Effector memory CD8-positive, alpha-beta T cell (primary cell): ENCODE measurements at places on chromosomes 2 and 18.

DNA sequence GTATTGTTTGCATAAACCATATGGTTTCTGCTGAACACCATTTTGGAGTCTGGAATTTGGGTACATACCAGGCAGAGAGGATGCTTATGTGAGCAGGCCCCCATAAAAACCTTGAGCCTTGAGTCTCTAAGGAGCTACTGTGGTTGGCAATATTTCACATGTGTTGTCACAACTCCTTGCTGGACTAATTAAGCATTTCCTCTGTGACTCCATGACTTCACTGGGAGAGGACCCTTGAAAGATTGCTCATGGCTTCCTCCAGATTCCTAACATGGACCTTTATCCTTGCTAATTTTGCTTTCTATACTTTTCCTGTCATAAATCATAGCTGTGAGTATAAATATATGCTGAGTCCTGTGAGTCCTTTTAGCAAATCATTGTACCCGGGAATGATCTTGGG lies 7.6 kb upstream of the COQ10B start:
- DNase-seq: no peak

DNA sequence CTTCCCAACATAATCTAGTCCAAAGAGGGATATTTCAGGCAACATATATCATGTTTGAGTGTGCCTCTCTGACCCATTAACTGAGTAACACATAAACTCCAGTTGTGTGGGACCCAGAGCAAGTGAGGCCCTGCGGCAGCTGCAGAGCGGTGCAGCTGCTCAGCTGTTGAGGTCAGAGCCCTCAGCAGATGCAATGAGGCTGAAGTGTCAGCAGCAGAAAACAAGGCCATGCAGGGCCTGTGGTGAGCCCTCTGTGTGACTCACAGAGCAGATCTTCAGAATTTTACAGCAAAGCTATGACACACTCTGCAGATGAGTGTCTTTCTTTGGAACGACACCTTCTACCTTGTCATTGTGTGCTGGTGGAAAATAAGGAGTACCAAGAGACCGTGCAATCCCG lies 168.5 kb downstream of the CBLN2 start:
- DNase-seq: no peak

DNA sequence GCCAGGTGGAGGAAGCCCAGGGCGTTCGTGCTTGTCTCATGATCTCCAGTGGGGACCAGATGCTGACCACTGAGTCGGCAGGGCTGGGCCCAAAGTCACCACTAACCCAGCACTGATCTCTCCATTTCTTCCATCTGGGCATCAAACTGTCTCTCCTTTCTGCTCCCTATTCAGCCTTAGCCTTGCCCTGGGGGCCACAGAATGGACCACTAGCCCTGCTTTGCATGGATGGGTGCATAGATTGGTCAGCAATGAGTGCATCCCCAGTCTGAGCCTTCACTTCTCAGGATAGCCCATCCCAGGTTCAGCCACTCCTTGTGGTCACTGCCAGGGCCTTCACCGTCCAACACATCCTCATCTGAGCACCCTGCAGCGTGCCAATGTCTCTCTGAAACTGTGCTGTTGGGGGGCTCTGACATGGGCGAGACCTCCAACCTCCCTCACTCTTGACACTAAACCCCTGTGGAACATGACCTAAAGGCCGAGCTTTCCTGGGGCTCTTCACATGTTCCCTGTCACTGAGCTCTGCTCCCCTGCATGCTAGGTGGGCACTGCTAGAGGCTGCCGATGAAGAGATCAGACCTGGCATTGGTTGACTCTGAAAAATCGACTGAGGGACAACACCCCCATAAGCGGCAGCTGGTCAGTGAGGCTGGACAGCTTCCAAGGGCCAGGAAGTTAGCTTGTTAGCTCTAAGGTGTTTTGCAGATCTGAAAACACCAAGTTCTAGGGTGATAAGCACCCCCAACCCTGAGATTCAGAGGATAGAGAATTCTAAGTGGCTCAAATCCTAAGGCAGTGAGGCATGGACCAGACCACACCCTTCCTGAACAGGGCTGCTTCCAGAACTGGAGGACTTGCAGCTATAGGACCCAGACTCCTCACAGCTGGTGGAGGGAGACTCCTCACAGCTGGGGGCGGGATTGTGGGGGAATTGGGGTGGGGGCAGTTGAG lies 61.7 kb downstream of the HS1BP3 start:
- no peak for DNase-seq

GRCh38 chr18:62741118-62741566 lies 25.8 kb downstream of the PHLPP1 start:
- DNase-seq: no peak

- DNase-seq: no peak
Measured at GRCh38 chr2:240532031-240532775, 25.6 kb downstream of the ANKMY1 start.

- DNase-seq: no peak
Measured at GRCh38 chr2:15158100-15158499, 403.0 kb downstream of the NBAS start.

DNA sequence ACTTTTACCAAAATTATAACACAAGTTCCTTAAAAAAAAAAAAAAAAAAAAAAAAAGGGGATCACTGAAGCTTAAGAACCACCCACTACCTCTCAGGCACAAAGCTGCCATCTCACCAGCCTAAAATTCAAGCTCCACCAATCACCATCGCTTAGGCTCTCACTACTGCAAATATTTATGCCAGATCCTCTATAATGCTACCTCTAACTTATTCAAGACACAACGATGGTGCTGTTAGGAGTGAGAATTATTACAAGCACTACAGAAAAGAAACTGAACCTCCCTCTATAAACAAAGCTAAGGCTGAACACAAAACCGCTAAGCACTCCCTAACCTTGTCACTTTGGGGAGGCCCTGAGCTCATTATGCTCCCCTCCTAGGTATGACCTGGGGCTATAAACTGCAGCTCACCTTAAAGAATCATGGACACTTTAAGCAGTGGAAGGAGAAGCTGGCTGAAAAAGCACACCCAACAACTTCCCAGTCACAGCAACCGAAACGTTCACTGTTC lies 3.6 kb downstream of the FZD5 start:
- no peak for DNase-seq

DNA sequence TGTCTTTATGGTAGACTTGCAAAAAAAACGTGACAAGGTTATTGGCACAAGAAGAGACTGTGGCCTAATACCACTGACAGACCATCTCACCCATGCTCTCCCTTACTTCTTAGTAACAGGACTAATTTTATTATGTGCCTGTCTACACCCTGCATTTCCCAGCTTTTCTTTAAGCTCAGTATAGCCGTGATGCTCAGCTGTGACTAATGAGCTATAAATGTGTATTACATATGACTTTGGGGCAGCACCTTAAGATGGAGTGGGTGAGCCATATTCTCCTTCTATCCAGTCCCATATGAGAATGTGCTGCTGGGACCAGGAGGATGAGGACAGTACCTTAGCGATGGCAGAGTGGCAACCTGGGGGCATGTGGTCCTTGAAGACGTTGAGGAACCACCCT lies 293.5 kb downstream of the RNF144A start:
- DNase-seq: no peak

DNA sequence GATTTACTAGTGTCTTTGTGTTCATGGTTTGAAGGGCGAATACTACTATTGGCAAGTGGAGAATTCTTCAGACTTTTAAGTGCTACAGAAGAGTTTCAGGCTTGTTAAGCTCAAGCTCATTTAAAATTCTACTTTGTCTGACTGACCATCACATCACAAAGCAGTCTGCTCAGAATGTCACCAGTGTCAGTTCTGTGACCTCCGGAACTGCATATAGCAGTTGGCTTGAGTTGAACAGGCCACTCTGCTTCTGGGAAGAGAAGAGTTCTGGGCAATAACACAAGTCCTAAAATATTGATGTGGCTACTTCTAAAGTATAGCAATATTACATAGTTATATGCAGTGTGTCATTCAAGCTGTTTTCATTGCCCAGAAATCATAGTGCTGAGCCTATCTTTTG lies 245.0 kb upstream of the BOD1L2 start:
- no peak for DNase-seq

DNA sequence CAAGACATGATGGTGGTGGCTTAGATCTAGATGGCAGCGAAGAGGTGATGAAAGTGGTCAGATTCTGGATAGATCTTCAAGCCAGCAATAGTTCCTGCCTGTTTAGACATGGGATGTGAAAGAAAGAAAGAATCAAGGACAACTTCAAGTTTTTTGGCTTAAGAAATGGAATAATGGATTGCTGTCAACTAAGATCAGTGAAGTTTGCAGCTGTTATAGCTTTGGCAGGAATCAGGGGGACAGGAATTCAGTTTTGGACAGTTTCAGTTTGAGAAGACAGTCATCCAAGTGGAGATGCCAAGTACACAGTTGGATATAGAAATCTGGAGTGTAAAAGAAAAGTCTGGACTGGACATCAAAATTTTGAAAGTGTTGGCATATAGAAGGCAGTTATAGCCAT lies 283.7 kb upstream of the PKDCC start:
- DNase-seq: no peak

DNA sequence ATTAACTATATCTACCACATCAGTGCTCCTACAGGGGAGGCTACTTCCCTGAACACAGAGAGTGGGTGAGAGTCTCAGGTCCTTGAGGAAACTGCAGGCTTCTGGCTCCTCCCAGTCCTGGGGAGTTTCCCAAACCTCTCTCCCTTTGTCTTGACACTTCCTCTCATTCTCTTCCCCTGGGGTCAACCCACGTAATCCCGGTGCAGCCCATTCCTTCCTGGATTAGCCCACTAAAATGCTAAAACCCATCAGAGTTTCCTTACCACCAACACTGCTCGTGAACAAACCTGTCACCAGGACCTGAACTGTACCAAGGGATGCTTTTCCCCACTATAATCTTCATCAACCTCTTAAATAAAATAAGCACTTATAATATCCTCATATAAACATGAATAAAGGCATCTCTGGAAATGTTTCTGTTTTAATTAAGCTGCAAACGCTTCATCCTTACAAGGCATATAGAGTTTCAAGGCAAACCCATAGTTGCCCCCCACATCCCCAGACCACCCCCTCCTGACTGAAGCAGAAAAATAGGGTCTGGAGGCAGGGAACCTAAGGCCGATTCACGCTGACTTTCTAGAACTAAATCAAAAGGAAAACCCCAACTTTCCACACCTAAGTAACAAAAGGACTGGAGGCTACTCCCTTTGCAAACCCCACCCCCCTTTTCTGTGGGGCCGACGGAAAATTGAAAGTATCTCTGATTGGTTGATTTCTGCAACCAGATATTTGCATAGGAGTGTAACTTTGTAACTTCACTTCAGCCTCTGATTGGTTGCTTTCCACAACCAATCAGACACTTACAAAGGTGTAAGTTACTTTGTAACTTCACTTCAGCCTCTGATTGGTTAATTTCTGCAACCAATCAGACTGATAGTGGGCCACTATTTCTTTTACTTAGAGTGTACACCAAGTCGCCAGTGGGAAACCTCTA lies 19.0 kb downstream of the TMSB10 start:
- DNase-seq: no peak

DNA sequence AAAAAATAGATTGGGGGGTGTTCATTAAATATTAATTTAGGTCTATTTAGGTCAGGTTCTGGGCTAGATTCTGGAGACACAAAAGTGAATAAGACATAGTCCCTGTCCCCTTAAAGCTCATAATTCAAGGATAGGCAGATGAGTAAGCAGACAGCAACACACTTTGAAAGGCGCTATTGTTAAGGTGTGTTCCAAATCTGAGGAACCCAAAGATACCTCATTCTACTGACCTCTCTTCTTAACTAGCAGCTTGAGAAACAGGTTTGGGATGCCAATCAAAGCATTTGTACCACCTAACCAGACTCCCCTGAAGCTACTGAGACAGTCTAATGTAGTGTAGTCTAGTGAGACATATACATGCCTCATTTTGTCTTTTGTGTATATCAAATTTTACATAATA lies 34.8 kb downstream of the SEMA4F start:
- no peak for DNase-seq

GRCh38 chr18:68447286-68447685 lies 267.6 kb downstream of the TMX3 start:
- no peak for DNase-seq

GRCh38 chr2:45244928-45245327 lies 235.7 kb upstream of the SIX2 start:
- DNase-seq: no peak

GRCh38 chr2:150781142-150781541 lies 293.7 kb upstream of the RND3 start:
- no peak for DNase-seq

- DNase-seq: no peak
Measured at GRCh38 chr2:101788995-101789970, 91.8 kb downstream of the MAP4K4 start.

- DNase-seq: no peak
Measured at GRCh38 chr2:32798829-32799228, 147.9 kb upstream of the LTBP1 start.

GRCh38 chr2:110876167-110876999 lies 144.0 kb downstream of the ACOXL start:
- no peak for DNase-seq

GRCh38 chr2:231646476-231646875 lies 53.8 kb downstream of the TEX44 start:
- no peak for DNase-seq

DNA sequence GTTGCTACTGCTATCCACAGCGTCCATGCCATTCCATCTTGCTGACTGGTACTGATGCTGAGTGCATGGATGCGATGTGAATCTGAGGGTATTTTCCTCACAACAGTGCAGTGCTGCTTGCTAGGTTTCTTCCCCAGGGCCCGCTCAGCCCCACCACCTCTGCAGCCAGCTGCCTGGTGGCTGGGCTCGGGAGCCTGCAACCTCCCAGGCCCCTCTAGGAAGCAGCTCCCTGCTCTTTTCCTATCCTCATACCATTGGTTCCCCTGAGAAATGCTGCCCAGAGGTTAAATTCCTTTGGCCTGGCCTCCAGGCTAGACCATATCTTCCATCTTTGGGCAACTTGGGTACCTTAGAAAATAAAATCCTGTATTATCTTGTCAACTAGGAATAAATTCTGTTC lies 413.6 kb downstream of the TGIF1 start:
- DNase-seq: no peak

GRCh38 chr18:76528477-76529432 lies 33.7 kb upstream of the ZNF516 start:
- DNase-seq: no peak

- DNase-seq: no peak
Measured at GRCh38 chr2:6127718-6128117, 435.5 kb downstream of the SOX11 start.

GRCh38 chr18:51011709-51012108 lies 18.3 kb upstream of the SMAD4 start:
- no peak for DNase-seq

DNA sequence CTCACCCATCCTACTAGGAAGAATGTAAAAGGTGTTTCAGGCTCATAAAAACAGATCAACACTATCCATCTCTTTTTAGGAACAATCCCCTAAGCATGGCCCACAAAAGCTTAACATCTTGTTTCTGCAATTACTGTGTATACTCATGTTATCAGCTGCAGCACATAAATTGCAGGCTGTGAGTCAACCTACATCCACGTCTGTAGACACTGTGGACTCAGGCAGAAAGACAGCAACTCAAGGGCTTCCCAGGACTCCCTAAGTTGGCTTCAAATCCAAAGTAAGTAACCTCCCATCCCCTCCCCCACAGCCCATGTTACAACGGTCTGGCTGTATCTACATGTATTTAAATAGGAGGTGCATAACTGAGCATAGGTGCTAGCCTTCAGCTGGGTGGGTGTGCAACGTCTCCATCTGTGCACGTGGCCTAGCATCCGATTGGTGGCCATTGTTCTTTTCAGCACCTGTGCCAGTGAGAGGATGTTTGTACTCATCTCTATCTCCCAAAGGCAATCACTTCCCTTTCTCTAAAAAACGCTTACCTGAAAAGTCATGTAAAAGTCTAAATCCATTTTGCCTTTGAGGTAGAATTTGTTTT lies 30.1 kb downstream of the UXS1 start:
- no peak for DNase-seq
